Pancreas (tissue), 10 donors: ENCODE measurements at places on chromosomes 7 and 10. TPM values are rescaled to one million over a fixed set of nuclear protein-coding genes. Genes with fewer than 3 reads are reported as not detected.

GPR22 gene
- not detected for polyA plus RNA-seq

ATRNL1 gene
- 3.2 TPM for polyA plus RNA-seq

CALHM3 gene
- polyA plus RNA-seq = 1.5 TPM

NPFFR1 gene
- polyA plus RNA-seq = not detected

PODXL gene
- 26.3 TPM for polyA plus RNA-seq

AKR1C8 gene
- not detected for polyA plus RNA-seq

DNA sequence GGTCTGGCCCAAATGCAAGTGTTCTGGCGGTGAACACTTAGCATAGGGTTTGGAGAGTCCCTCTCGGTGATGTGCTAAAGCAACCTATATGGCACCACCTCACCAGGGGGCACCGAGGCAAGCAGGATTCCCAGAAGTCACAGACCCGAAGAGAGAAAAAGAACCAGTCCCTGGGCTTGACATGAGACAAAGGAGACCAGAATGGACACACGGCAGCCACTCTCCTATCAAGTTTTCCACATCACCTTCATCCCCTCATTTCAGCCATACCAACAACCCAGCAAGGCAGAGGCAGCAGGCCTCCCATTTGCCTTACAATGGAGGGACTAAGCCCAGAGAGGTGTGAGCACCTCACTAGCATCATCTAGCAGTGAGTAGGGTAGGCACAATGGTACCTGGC lies 19.7 kb downstream of the GPRIN2 start:
- no peaks in the 10 kb centered on the region for H3K36me3 ChIP-seq
- H3K27me3 ChIP-seq = no peaks in the 10 kb centered on the region
- no peak for DNase-seq
- no peak overlapping the region for H3K27ac ChIP-seq
- peaks cover 24% of the 10 kb centered on the region for H3K4me1 ChIP-seq
- no peak overlapping the region for H3K4me3 ChIP-seq

GRCh38 chr10:67506083-67506756 lies 189.8 kb downstream of the CTNNA3 start:
- no peak overlapping the region for H3K27ac ChIP-seq
- DNase-seq = no peak
- H3K4me1 ChIP-seq = no peaks in the 10 kb centered on the region
- no peaks in the 10 kb centered on the region for H3K36me3 ChIP-seq

DNA sequence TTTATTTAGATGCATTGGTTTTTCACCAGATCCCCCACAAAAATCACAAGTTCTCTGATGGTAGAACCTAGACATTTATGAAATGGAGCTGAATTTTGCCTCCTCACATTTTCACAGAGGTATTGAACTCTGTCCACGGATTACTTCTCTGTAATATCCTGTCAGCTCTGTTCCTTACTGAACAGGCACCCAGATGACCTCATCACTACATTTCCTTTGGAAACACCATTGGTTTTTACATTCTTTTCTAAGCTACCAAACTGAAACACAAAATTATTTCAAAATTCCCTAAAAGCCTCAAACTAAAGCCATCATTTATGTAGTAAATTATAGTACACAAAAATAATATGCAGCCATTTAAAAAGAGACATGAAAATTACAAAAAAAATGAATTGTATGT lies 98.3 kb upstream of the KCNIP2 start:
- no peaks in the 10 kb centered on the region for H3K27me3 ChIP-seq
- H3K4me3 ChIP-seq = no peak overlapping the region
- no peak overlapping the region for H3K27ac ChIP-seq
- H3K36me3 ChIP-seq = no peaks in the 10 kb centered on the region
- H3K4me1 ChIP-seq = no peaks in the 10 kb centered on the region

DNA sequence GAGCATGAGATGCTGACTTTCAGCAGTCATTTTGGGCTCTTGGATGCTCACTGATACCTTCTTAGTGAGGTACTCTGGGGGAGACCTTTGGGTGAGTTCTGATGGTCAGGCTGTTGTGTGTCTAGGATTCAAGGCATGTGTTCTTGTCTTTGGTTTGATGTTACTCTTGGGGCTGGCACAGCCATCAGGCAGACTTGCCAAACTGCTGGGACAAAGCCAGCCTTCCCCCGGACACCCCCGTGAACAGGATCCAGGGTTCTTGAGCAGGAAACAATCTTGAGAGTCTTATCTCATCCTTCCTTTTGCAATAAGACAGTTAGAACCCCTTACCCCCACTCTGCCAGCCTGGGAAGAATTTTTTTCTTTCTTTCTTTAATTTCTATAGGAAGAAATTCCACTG lies 42.2 kb downstream of the SUFU start:
- DNase-seq = peak; percentile 19
- no peak overlapping the region for H3K4me3 ChIP-seq
- H3K4me1 ChIP-seq = no peaks in the 10 kb centered on the region
- H3K27ac ChIP-seq = no peak overlapping the region
- no peaks in the 10 kb centered on the region for H3K36me3 ChIP-seq

DNA sequence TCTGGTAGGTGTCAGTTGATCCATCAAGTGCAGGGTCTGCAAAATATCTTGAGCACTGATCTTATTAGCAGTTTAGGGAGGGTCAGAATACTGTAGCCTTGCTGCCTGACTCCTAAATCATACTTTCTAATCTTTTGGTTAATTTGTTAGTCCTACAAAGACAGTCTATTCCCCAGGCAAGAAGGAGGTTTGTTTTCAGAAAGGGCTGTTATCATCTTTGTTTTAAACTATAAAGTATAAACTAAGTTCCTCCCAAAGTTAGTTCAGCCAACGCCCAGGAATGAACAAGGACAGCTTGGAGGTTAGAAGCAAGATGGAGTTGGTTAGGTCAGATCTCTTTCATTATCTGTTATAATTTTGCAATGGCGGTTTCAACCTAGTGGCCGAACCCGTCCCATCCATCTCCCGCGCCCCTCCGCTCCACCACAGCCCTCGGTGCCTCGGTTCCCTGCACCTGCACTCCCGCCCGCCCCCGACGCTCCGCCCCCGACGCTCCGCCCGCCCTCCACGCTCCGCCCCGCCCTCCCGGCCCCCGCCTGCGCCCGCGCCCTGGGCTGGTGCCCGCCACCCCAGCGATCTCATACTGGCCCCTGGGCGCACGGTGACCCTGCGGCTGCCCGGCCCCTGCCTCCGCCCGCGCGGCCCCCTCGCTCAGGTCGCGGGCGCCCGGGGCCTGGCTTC lies at the start of gene ADCK2:
TSS of gene ADCK2 (plus strand) at position 564 of the 681 bp plus-strand sequence. CDS start 386 bp downstream, outside the sequence.
- H3K4me3 ChIP-seq = peak within 1 kb of the TSS; percentile 66
- DNase-seq = peak; percentile 75
- peak within 1 kb of the TSS; percentile 73 for H3K27ac ChIP-seq
- no peaks in the 10 kb centered on the region for H3K4me1 ChIP-seq
- H3K36me3 ChIP-seq = no peaks in the 10 kb centered on the region

DNA sequence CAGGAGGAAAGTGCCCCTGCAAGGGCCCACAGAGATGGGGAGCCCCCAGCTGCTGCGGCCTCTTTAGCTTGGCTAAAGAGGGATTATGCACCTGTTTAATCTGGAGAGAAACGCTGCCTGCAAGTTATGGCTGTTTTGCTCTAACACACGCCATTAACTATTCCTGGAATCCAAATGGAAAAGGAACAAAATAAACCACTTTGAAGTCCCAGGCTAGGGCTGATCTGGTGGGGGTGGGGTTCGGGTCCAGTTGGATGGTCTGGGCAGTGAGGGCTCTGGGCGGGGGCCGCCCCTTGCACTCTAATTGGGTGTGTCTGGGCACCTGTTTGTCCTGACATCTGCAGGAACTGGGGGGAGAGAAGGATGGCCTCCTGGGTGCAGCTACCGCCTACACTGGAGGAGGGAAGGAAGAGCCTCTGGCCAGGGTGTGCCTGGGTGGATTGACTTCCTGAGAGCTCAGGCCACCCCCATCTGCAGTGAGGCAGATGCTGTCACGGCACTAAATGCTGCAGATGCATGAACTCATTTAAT lies 300.6 kb downstream of the ZEB1 start:
- no peaks in the 10 kb centered on the region for H3K27me3 ChIP-seq
- H3K27ac ChIP-seq = no peak overlapping the region
- no peaks in the 10 kb centered on the region for H3K36me3 ChIP-seq
- no peak for DNase-seq
- H3K4me3 ChIP-seq = no peak overlapping the region

DNA sequence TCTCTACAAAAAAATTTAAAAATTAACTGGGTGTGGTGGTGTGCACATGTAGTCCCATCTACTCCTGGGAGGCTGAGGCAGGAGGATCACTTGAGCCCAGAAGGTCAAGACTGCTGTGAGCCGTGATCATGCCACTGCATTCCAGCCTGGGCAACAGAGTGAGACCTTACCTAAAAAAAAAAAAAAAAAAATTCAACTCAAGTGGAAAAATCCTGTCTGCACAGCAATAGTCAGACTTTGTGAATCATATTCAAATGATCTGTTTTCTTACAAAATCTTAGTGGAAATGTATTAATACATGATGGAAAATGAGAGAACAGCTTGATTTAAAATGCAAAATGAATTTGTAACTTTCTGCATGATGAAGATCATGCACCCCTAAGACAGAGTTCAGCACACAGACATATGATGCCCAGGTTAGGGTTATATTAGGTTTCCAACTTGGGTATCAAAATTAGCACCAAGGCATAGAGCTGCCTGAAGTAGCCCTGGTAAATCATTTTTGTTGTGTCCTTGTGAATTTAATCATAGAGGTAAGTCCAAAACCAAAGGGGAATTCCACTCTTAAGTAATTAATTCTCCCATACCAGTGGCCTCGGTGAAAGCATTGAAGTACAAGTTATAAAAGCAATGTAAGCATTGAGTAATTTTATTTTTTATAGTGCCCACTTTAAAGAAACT lies 93.8 kb downstream of the ADD3 start:
- no peak for DNase-seq
- H3K27me3 ChIP-seq = no peaks in the 10 kb centered on the region
- no peak overlapping the region for H3K27ac ChIP-seq
- no peaks in the 10 kb centered on the region for H3K36me3 ChIP-seq
- no peak overlapping the region for H3K4me3 ChIP-seq

DNA sequence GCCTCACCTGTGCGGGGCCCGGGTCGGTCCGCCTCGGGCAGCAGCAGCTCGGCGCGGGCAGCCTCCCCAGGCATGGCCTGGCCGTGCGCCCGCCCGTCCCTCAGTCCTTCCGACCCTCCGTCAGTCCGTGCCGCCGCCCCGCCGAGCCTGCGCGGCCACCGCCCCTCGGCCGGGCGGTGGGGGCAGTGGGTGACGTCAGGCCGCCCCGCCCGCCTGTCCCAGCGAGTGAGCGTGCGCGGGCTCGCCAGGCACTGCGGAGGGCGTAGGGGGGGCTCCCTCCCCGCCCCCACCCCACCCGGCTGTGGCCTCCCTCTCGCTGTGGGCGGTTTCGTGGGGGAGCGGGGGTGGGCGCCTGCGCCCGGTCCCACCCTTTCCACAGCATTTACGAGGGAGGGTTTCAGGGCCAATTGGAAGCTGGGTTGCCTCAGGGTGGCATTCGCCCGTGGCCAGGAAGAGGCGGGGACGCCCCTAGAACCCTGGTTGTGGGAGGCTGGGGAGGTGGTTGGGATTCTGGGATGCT lies at the start of gene NACAD:
TSS of gene NACAD (minus strand) at position 149 of the 520 bp plus-strand sequence. CDS start at position 74, 75 bp downstream.
- H3K36me3 ChIP-seq = no peaks in the 10 kb centered on the region
- no peaks in the 10 kb centered on the region for H3K4me1 ChIP-seq
- peak within 1 kb of the TSS; percentile 50 for H3K4me3 ChIP-seq

DNA sequence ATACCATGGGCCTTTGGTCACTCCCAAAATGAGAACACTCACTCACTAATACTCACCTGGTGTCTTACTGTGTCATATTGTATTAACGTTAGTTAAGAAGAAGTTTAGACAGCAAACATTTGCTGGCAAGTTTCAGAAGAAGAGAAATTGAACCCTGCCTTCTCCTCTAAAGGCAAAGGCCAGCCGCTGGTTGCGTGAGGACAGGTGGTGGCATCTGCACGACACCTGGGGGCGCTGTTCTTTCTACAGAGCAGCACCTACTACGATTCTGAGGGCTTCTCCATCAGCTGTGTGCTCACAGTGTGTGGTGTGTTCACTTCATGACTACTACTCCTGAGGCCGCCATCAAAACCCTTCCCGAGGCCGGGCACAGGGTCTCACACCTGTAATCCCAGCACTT lies 17.9 kb upstream of the CLEC2L start:
- H3K4me3 ChIP-seq = no peak overlapping the region
- H3K27ac ChIP-seq = no peak overlapping the region
- DNase-seq = no peak
- H3K4me1 ChIP-seq = no peaks in the 10 kb centered on the region
- no peaks in the 10 kb centered on the region for H3K27me3 ChIP-seq
- no peaks in the 10 kb centered on the region for H3K36me3 ChIP-seq

- no peaks in the 10 kb centered on the region for H3K27me3 ChIP-seq
- DNase-seq = no peak
- H3K36me3 ChIP-seq = no peaks in the 10 kb centered on the region
- no peak overlapping the region for H3K4me3 ChIP-seq
- no peak overlapping the region for H3K27ac ChIP-seq
Observed at GRCh38 chr7:148664324-148664723, 34.4 kb upstream of the CUL1 start.

DNA sequence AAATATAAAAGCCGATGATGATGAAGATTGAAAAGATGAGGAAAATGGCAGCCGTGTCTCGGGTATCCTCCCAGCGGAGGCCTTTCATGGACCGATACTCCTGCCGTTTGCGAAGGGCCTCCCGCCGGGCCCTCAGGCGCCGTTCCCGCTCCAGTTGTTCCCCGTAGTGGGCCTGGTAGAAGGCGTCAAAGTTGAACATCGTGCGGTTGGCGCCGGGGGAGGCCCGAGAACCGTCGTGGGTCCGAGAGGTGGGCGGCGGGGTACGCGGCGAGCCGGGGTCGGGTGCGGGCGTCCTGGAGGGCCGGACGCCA lies 553 bp downstream of the DNAJC30 start:
- DNase-seq = no peak
- H3K4me1 ChIP-seq = peaks cover 8% of the 10 kb centered on the region
- H3K4me3 ChIP-seq = peak overlapping the region; percentile 91
- peak overlapping the region; percentile 92 for H3K27ac ChIP-seq
- H3K27me3 ChIP-seq = no peaks in the 10 kb centered on the region
- H3K36me3 ChIP-seq = no peaks in the 10 kb centered on the region

GRCh38 chr10:101831169-101831811 lies 12.3 kb downstream of the KCNIP2 start:
- H3K27me3 ChIP-seq = no peaks in the 10 kb centered on the region
- peak overlapping the region; percentile 60 for H3K27ac ChIP-seq
- no peaks in the 10 kb centered on the region for H3K36me3 ChIP-seq
- DNase-seq = no peak

GRCh38 chr7:105765846-105766245 lies 110.6 kb downstream of the ATXN7L1 start:
- no peaks in the 10 kb centered on the region for H3K36me3 ChIP-seq
- H3K27me3 ChIP-seq = no peaks in the 10 kb centered on the region
- no peaks in the 10 kb centered on the region for H3K4me1 ChIP-seq
- no peak overlapping the region for H3K4me3 ChIP-seq

DNA sequence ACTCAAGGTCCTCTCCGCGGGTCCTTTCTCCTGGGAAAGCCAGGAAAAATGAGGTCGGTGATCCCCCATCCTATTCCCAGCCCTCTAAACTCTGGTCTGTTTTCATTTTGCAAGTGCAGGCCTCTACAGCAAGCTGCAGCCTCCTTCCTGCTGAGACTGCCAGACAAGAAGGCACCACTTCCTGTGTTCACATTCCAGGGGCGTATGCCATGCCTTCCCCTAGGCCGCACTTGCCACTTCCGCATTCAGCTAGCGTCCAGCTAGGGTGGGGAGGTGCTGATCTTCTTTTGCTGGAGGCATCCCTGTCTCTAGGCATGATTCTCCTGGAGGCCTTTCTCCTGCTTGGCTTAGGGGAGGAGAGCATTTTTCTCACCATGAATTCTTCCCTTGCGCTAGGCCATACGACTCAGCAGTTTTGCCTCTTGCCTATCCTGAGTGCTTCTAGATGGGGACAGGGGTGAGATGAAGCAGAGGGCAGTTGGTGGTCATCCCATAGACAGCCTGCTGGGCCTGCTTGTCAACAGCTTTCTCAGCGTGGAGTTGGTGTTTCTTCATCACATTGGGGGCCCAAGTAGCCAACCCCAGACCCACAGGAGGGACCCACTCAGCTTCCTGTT lies 328.9 kb downstream of the RPS24 start:
- no peaks in the 10 kb centered on the region for H3K4me1 ChIP-seq
- no peak for DNase-seq
